ENCODE measurements at places on chromosomes 7 and 10. TPM values are rescaled to one million over a fixed set of nuclear protein-coding genes. Genes with fewer than 3 reads are reported as not detected.

DNA sequence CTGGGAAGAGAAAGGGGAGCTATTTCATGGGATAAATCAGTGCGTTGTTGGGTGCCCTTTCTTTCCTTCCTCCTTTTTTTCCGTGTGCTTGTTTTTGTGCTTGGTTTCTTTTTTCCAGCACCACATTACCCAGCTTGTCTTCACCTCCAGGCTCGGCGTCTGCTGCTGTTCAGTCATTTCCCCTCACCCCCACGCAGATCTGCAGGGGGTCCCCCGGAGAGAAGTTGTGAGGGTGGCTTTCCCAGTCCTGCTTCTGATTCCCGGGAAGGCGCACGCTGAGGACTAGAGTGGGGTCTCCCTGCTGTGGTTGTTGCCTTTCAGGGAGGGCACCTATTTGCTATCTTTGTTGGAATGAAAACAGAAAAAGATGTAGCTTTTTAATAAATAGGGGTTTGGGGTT is 1.6 kb downstream of the CAMK1D start:
- no peak for DNase-seq

- no peak for DNase-seq
Observed at GRCh38 chr10:47145290-47145934, 154.6 kb upstream of the GDF10 start.

DNA sequence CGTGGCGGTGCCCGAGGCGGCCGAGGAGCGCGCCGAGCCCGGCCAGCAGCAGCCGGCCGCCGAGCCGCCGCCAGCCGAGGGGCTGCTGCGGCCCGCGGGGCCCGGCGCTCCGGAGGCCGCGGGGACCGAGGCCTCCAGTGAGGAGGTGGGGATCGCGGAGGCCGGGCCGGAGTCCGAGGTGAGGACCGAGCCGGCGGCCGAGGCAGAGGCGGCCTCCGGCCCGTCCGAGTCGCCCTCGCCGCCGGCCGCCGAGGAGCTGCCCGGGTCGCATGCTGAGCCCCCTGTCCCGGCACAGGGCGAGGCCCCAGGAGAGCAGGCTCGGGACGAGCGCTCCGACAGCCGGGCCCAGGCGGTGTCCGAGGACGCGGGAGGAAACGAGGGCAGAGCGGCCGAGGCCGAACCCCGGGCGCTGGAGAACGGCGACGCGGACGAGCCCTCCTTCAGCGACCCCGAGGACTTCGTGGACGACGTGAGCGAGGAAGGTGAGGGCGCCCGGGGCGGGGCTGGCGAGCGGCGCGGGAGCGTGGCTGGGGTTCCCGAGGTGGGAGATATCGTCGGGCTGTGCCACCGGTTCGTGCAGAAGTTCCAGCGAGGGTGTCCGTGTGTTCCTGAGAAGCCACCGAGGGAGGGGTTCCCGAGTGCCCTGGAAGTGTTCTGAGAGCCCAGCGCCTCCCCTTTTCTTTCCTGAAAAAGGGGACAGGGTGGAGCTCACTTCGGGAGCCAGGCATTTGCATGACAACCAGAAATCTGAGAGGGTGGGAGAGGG is 495 bp downstream of the EIF3B start:
- DNase-seq = peak; percentile 21

- DNase-seq = peak; percentile 36
Observed at GRCh38 chr10:71968553-71969474, 4.6 kb downstream of the CHST3 start.

DNA sequence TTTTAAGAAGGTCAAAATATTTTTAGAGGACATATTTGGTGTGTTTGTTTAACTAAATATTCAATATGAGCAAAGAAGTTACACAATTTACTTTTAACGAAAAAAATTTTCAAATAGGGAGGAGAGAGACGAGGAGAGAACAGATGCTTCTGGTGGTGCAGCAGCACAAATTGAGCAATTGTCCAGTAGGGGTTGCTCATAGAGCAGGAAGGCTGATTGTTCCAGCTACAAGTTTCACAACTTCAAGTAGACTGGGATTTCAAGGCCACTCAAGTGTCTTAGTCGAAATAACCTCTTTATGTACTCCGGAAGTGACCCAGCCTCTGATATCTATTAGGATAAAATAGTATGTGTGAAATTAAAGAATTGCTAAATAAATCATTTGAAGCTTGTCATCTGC is 197.9 kb downstream of the HDAC9 start:
- DNase-seq = peak; percentile 70

GRCh38 chr7:31873816-31874597 is 187.0 kb downstream of the PPP1R17 start:
- no peak for DNase-seq

GRCh38 chr10:70052462-70053217 is at the start of gene MACROH2A2:
MACROH2A2 (plus strand) TSS chr10:70052846; CDS start chr10:70075659, 22,813 bp downstream.
- DNase-seq = peak; percentile 45

KNDC1 gene
- total RNA-seq = 3.2 TPM

PTPN20 gene
- total RNA-seq = not detected

GRCh38 chr10:113058523-113059370 is 108.7 kb downstream of the TCF7L2 start:
- DNase-seq = no peak

PKD2L1 gene
- total RNA-seq = not detected

CALY gene
- not detected for total RNA-seq

RARRES2 gene
- total RNA-seq = 48.7 TPM

GATA3 gene
- total RNA-seq = 0.46 TPM

TAC1 gene
- not detected for total RNA-seq

GRCh38 chr10:79387974-79388850 is 40.9 kb downstream of the PPIF start:
- no peak for DNase-seq

GRCh38 chr7:100189061-100189460 is 11.3 kb downstream of the STAG3 start:
- no peak for DNase-seq

AP4M1 gene
- total RNA-seq = 28.6 TPM

ASZ1 gene
- not detected for total RNA-seq

GRCh38 chr7:155310425-155311114 is 12.9 kb downstream of the INSIG1 start:
- DNase-seq = no peak

DNA sequence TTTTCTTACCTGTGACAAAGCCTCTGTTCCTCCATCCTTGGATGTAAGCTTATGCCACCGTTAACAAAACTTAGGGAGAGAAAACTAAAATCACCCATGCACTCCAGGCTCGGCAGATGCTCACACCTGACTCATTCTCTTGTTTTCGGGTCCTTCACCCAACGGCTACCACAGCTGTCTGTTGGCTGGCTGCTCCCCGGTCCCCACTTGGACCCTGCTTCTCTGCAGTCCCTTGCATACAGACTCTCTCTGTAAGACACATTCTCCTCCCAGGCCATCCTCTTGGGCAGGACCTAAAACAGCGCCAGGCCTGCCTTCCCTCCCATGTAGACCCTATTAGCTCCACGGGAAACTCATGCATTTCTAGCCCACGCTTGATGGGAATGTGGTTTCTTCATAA is 12.1 kb upstream of the INHBA start:
- DNase-seq = no peak

GRCh38 chr7:46486256-46487206 is 565.5 kb upstream of the IGFBP3 start:
- DNase-seq = peak; percentile 85

DNA sequence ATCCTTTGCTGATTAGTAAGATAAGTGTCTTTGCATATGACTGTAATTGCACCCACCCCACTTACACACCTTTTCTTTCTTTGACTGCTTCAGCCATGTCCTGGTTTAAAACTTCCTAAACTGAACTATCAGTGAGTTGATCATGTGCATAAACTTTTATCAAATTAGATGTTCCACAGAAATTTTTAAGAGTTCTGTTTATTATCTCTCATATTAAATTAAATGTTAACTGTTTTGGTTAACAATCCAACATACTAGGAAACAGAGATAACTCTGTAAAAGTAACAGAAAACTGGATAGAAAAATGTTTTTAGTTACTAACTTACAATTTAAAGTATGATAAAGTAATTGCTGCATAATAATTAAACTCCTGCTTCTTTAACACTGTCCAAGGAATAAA is 959.6 kb upstream of the LRRN3 start:
- no peak for DNase-seq

DNA sequence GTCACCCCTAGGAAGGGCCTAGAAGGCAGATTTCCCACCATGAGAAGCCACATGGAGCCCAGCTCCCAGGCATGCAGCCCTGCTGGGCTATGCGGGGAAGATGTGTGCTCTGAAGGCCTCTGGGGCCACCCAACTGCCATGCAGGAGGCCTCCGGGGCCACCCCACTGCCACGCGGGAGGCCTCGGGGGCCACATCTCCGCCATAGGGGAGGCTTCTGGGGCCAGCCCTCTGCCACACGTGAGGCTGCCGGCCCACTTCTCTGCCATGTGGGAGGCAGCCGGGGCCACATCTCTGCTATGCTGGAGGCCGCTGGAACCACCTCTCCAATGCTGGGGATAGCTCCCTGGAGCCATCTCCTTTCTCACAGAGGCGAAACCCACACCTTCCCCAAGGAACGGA is 451.8 kb downstream of the DNAJB6 start:
- DNase-seq = no peak

STOX1 gene
- total RNA-seq = 0.96 TPM

GRCh38 chr10:119112056-119112455 is 8.1 kb downstream of the DENND10 start:
- no peak for DNase-seq

FAM237B gene
- not detected for total RNA-seq

SLC13A4 gene
- total RNA-seq = not detected

- no peak for DNase-seq
Observed at GRCh38 chr7:44097064-44097932, 6.8 kb upstream of the AEBP1 start.

DNA sequence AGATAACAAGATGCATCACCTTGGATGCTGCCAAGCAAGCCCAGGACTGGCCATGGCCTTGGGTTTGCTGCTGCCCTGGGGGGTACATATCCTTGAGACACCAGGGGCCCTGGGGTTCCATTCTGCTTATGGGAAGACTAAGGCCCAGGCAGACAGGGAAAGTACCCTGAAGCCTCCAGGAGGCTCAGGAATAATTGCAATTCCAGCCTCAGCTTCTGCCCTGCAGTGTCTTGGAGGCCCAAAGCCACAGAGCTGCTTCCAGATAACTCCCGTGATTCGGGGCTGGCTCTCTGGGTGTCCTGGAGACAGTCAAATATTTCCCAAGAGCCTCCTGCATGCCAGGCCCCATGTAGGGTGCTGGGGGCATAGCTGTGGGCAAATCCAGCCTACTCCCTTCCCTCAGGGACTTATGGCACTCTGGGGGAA is 22.6 kb downstream of the MYL10 start:
- DNase-seq = no peak

- peak; percentile 67 for DNase-seq
Observed at GRCh38 chr7:1466524-1467271, 7.4 kb upstream of the MICALL2 start.

GRCh38 chr10:42988069-42988468 is 88.8 kb upstream of the RET start:
- no peak for DNase-seq

DLX5 gene
- not detected for total RNA-seq

NANOS1 gene
- 1.3 TPM for total RNA-seq

DNA sequence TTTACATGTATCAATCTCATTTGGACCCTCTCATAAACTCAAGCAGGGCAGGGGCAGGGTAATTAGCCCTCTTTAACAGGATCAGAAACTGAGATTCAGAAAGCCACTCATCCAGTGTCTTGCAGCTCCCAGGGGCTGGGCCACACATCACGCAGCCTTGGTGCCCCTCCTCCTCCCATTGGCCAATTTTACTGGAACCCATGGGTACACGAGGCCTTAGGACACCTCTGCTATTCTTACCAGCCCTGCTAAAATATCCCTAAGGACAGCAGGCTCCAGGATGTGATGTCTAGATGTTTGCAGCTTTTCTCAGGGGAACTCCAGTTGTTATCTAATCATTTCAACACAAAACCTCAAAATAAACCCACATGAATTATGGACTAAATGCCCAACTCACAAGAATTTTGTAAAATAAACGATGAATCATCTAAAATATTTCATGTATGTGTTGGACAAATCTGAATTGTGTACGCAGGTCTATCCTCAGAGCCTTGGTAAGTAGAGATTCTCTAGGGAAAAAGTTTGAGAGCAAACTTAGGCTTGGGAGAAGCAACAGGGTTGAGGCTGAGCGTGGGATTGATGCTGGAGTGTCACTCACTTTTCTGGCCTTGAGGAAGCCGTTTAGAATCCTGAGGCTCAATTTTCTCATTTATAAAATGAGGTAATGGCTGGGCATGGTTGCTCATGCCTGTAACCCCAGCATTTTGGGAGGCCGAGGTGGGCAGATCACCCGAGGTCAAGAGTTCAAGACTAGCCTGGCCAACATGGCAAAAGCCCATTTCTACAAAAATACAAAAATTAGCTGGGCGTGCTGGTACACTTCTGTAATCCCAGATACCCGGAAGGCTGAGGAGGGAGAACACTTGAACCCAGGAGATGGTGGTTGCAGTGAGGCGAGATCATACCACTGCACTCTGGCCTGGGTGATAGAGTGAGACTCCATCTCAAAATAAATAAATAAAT is 69.7 kb upstream of the TNS3 start:
- DNase-seq = peak; percentile 99

OR2A25 gene
- not detected for total RNA-seq

GRCh38 chr10:132589681-132590080 is 52.1 kb downstream of the INPP5A start:
- no peak for DNase-seq

GRCh38 chr7:88091988-88092675 is 127.7 kb downstream of the SRI start:
- DNase-seq = no peak

DNA sequence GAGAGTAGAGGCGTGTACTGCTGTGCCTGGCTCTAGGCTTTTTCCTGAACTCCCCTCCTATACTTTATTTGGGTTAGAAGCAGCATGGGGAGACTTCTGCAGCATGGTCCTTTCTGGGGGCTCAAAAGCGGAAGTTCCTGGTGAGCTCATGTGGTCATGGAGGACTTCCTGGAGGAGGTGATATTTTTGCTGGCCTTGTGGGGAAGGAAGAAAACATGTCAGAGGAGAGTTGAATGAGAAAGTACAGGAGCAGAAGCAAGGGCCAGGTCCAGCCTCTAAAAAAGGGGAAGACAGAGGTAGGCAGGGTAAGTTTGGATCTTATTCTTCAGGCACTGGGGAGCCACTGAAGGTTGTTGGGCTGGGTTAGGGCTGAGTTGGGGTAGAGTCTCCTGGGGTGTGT is 45.5 kb downstream of the CASTOR2 start:
- DNase-seq = no peak

IFIT1B gene
- not detected for total RNA-seq

DNA sequence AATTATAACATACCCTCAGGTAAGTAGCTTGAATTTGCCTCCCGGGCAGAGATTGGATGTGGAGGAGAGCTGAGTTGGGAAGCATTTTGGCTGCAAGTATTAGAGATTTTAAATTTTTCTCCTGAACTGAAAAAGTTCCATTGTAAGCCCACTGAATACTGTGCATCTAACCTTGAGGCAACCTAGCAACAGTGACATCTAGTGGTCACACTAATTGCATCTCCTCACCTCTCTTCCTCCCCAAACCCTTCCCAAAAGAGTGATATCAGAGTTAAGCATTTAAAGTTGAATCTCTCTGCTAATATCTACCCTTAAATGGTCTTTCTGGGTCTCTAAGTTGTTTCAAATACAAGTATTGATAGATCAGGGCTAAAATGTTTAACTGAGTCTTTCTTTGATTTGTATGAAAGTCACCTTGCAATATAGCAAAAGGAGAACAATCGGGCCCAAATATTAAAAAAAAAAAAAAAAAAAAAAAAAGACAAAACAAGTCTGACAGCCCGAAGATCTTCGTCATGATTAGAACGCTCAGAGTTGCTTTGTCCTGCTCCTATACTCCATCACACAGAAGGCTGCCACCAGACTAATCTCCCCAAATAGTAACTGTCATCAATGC is 40.4 kb upstream of the DLX5 start:
- DNase-seq = peak; percentile 65

- DNase-seq = no peak
Observed at GRCh38 chr7:18347170-18347569, 148.4 kb upstream of the HDAC9 start.
